ENCODE measurements at places on chromosomes 12 and 14.

DNA sequence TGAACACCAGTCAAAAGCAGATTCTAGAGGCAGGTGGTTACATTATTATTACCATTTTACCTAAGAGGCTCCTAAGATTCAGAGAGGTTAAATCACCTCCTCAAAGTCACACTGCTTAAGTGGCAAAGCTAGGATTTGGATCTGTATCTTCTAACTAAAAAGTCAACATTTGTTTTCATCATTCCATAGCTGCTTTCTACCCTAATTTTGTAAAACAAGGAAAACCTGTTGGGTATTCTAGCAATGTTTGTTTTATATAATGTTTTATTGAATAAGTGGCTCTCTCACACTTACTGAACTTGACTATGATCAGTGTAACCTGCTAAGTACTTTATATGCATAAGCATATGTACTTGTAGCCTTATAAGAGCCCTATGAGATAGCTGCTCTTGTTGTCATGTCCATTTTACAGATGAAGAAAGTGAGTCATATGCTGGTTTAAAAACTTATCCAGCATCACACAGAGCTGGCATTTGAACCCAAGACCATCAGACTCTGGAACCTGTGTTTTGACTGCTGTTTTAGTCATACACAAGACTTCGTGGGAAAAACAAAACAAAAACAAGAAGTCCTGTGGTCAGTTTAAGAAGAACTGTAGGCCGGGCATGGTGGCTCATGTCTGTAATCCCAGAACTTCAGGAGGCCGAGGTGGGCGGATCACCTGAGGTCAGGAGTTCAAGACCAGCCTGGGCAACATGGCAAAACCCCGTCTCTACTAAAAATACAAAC, 31.7 kb upstream of the EVL start:
- DNase-seq: no peak

GRCh38 chr12:77104792-77105191, 39.4 kb upstream of the E2F7 start:
- no peak for DNase-seq

DNA sequence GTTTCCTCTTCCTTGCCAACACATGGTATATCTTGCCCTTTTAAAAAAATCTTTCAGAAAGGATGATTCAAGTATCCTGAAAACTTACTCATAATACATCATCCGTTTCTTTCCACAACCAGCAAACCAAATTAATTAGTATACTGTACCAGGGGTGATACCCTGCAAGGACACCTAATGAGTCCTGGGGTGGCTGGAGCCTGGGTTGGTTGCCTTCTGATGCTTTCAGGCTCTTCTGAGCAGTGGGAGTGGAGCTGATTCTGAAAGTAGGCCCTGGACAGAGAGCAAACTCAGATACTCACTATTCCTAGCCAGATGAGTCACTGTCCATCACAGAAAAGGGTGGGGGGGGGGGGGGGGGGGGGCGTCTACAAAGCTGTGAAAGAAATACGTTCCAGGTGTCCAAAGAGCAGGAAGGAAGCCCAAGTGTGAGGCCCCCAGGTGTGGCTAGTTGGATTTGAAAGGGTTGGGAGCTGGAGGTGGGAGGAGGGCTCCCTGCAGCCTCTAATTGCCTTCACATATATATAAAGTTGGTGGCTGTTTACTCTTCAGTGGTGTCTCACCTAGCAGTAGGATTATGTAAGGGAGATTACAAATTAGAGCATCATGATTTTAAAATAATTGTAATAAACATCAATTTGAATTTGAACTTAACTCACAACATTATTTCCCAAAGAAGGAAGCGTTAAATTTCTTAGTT, 36.5 kb downstream of the FBXO33 start:
- no peak for DNase-seq

DNA sequence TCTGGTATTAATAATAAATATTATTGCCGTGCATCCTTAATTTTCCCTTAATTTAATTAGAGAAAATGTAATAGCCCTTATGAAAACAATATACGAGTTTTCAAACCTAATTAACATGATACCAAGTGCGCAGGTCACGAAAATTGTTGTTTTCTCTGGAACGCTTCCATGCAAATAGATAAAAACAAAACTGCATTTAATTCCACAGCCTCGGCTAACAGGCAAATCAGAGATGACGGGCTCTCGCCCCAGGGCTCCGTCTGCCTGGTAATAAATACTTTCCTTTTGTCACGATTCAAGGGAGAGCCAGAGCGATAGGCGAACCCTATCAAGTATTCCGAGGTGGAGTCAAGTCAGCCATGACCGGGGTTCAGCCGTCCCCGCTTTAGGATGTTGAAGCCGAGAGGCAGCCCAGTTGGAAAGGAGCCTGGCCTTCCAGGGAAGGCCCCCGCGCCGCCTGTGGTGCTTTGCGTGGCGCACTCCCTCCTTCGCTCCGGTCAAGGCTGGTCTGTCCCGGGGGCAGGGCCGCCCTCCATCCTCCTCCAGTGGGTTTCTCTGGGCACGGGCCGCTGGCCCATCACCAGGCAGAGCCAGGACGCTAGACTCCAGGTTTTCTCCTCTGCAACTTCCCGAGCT, 137.8 kb upstream of the GSC start:
- no peak for DNase-seq

DNA sequence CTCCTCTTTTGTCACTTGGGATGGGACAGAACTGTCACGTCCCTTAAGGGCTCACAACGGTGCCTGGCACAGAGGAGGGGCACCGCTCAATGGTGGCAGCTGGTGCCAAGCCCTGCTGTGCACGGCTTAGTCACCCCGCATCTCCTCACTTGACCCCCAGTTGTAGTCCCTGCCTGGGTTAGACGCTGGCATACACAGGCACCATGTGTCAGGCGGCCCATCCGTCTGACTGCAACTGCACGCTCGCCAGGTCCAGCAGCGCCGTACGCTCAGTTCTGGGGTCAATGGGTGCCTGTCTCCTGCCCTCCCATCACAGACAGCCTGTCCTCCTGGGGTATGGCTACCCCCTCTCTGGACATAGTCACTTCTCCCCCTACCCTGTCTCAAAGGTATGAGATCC, 1.6 kb upstream of the PACS2 start:
- no peak for DNase-seq

DNA sequence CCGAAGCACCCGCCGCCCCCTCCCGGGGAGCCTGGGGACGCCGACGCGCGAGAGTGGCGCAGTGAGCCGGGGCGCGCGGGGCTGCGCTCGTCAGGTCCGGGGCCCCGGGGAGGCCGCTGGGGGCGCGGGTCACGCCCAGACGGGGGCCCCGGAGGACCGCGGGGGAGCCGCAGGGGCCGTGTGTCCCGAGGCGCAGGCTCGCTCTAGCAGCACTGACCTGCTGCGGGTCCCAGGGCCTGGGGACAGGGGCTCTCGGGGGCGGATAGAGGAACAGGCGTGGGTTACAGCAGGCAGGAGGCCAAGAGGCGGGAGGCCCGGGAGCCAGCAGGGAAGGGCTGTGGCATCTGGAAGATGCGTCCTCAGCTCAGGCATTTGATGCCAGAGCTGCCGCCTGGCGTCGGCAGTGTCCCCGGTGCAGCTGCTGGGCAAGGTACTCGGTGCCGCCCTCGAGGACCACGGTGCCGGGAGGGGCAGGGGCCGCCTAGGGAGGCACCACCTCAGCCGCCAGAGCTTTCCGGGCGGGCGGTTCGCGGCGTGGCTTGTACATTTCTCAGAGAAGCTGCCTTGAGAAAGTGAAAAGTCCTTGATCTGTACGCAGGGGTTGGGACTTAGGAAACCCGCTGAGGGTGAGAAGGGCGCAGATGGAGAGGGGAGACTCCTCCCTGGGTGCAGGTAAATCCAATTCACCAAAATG, 1.2 kb downstream of the WNT5B start:
- no peak for DNase-seq

DNA sequence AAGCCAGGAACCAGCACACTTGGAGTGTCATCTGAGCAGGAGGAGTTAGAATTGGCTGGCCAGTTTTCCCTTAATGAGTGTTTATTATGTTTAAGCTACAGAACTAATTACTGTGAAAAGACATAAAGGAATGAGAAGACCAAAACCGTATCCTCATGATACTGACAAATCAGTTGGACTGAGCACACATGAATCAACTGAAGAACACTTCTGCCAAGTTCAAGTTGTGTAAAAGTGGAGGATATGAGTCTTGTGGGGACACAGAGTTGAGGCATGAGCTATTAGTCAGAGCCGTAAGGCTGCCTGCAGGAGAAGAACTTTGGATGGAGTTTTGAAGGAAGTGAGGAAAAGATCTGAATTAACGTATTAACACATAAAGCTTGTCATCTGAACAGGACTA, 43.1 kb downstream of the HMGA2 start:
- DNase-seq: no peak

GRCh38 chr14:55411426-55412389, at the start of gene ATG14:
Gene ATG14 (minus strand): TSS chr14:55411830. CDS start chr14:55411822, 8 bp downstream.
- peak; percentile 92 for DNase-seq

GRCh38 chr12:54215989-54216796, 27.4 kb upstream of the SMUG1 start:
- peak; percentile 23 for DNase-seq

GRCh38 chr14:51219473-51220448, 20.3 kb upstream of the TMX1 start:
- DNase-seq: peak; percentile 21

DNA sequence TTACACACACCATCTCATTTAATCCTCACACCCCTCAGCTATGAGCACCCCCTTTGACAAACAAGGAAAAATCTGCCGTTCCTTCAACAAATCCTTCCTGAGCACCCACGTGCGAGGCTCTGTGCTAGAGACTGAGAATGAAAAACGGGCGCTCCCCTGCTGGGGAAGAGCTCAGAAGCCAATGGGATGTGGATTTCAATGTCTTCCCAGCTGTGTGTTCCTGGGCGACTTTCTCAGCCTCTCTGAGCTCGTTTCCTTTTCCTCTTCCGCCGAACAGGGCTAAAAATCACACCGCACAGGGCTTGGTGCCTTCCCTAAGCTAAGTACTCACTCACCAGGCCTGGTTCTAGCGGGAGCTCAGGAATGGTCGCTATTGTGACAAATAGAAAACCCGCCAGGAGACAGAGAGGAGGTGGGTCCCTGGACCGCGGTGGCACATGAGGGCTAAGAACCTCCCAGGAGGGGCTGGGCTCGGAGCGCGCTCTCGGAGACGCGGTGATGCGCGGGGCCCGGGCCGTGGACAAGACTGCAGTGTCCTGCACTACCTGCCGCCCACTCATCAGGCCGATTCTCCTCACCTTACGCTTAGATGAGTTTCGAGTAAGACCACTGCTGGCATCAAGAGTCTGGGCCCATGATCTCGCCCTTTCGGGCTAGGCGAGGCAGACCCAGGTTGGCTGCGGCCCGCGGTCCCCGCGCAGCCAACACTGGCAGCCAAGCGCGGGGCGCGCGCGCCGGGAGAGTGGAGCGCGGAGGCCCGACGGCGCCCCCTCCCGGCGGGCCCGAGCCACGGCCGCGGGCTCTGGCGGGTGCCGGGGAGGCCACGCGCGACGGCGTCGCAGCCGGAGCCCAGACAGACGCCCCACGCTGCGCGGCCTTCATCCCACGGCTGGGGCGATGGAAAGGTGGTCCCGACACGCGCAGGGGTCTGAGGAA, 17.0 kb downstream of the ZDHHC22 start:
- DNase-seq: peak; percentile 84

- no peak for DNase-seq
These were observed 7.3 kb downstream of the HELB start for GRCh38 chr12:66309606-66310005.

DNA sequence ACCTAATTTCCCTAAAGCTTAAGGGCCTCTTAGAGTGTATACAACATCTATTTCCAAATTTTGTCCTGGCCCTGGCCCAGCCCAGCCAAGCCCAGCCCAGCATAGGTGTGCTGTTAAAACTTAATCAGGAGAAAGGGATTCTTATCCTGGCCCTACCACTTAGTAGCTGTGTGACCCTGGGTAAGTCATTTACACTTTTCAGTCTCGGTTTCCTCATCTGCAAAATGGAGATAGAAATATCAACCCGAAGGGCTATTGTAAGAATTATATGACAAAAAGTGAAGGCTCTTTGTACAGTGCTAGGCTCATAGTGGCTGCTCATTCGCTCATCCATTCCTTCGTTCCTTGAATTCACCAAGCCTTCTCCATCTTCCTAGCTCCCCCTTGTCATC, 442 bp downstream of the ERG28 start:
- no peak for DNase-seq

- DNase-seq: peak; percentile 63
These were observed 1.7 kb upstream of the SMOC1 start for GRCh38 chr14:69877492-69877891.

- DNase-seq: no peak
These were observed 32.4 kb upstream of the PPP1R13B start for GRCh38 chr14:103879570-103880347.

DNA sequence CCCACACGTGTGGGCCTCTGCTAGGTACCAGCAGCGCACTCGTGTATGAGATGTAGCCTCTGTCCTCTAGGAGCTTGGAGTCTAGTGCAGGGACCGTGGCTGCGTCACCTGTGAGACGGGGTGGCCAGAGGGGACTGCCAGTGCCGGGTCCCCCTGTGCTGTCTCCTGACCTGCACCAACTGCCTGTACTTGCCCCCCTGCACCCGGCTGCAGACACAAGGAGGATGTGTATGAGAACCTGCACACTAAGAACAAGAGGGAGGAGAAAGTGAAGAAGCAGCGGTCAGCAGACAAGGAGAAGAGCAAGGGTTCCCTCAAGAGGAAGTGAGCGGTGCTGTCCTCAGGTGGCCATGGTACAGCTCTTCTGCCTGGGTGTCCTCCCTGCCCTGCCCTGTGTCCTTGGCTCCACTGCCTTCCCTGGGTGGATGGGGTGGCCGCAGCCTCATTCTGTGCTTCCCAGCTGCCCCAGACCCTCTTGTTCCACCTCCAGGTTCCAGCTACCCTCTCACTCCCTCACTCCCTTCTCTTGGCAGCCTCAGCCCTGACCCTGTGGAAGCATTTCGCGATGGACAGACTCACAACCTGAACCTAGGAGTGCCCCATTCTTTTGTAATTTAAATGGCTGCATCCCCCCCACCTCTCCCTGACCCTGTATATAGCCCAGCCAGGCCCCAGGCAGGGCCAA, 9.6 kb downstream of the PTPN6 start:
- peak; percentile 62 for DNase-seq

GRCh38 chr12:28535216-28535615, 345.0 kb downstream of the CCDC91 start:
- no peak for DNase-seq

DNA sequence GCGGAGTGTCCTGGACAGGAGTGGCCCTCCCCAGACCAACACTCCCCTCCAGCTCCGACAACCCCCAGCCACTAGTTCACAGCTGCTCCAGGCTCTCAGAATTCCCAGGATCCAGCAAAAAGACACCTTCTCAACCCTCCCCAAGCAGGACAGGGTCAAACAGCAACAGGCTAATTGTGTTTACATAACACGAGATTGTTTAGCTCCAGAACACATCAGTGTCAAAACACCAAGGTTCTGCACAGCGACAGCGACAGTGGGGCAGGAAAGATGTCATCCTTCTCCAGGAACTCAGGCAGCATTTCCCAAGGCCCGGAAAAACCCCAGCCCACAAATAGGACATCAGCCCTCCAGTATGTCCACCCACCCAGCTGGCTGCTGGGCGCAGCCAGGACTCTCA, 16.5 kb downstream of the ITPK1 start:
- no peak for DNase-seq
